ENCODE measurements at places on chromosomes 2 and 18.

- no peak for DNase-seq
Observed at GRCh38 chr18:3305933-3306332, 44.0 kb downstream of the MYL12B start.

DNA sequence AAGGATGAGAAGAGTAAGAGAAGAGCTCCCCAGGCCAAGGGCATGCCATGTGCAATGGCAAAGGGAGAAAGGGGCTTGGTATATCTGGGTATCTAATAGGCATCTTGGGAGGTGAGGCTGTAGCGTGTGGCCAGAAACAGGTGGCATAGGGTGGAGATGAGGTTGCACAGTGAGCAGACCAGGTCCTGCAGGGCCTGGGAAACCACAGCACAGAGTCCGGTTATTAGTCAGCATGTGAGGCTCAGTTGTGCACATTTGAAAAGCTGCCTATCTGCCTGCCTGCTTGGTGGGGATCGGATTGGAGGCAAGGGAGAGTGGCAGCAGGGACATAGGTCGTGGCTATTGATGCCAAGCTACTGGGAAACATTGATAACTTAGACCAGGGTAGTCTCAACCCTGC is 190.6 kb downstream of the TPGS2 start:
- DNase-seq, result no peak

- DNase-seq, result no peak
Observed at GRCh38 chr18:54859667-54860421, 31.6 kb downstream of the RAB27B start.

DNA sequence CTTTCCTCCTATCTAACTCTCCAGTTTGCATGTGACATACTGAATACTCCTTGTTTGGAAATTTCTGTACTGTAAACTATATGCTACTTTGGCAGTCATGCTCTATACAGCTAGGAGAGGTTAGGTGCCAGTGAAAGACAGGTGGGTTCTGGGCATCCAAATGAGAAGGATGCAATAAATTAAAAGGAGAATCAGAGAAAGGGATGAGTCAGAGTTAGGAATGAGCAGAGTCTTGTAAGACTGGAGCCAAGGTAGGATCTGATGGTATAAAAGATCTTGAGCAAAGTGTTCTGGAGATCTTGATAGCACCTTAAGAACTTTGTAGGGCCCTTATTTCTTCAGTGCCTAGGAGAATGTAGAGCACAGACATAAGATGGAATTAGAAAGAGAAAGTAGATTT is 58.7 kb upstream of the STAM2 start:
- no peak for DNase-seq

GRCh38 chr2:201432621-201433393 is 18.5 kb downstream of the TRAK2 start:
- DNase-seq, result no peak

GRCh38 chr2:144477957-144478311 is 42.0 kb downstream of the ZEB2 start:
- no peak for DNase-seq

GRCh38 chr2:208386541-208386940 is 20.1 kb upstream of the PTH2R start:
- DNase-seq, result no peak

GRCh38 chr2:239180526-239181073 is 220.2 kb downstream of the HDAC4 start:
- no peak for DNase-seq

- DNase-seq, result no peak
Observed at GRCh38 chr18:72986103-72986502, 118.3 kb upstream of the NETO1 start.

DNA sequence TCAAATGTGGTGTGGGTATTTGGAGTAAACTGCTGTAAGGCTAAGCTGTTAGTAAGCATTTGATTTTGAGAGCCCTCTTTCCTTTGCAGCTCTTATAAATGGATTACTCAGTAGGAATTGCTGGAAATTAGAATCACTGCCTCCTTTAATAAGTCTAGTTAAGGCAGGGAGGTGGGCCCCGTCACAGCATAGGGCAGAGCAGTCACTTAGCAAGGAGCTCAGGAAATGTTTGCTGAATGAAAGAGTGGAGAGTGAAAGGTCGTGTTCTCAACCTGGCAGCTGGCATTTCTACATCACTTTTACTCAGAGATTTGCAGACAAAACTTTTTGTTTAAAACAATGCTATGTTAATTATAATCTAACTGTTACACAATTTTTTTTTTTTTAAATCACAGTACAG is 25.5 kb downstream of the ITGA6 start:
- no peak for DNase-seq

DNA sequence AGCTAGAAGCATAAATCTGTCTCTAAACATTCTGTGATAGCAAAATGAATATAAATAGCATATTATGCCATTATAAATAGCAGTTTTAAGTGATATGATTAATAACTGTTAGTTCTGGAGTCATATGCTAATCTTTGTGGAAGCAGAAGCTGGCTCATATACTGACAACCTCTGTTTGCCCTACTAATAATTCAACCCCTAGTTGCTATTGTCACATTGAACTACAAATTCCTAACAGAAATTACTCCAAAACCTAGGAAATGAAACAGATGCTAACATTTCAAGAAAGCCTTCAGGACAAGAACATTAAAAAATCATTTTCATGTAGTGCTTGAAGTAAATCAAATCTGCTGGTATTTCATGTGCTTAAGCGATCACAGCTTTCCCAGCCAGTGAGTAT is 28.2 kb downstream of the CALCRL start:
- DNase-seq, result no peak

- no peak for DNase-seq
Observed at GRCh38 chr2:150627526-150627925, 140.1 kb upstream of the RND3 start.

GRCh38 chr18:49022311-49023161 is 71.8 kb upstream of the SMAD7 start:
- DNase-seq, result no peak

DNA sequence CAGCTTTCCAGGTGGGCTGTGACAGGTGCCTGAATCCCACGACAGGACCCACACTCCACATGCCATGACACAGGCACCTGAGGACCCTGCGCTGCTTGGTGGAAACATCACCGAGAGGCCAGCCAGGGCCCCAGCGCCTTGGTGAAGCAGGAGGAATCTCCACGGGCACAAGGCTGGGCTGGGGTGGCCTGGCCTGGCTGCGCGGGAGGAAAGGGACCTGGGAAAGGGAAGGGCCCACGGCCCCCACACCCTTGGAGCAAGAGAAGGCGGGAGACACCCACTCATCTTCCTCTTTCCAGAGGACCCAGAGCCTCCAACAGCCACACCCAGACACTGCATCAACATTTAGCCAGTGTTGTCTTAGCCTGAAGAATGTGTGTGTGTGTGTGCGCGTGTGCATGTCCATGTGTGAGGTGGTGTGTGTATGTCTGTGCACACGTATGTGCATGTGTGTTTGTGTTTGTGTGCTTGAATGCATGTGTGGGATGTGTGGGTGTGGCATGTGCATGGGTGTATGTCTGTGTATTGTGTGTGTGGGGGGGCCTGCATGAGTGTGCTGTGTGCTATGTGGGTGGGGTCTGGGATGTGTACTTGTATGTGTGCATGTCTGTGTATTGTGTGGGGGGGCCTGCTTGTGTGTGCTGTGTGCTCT is 6.3 kb upstream of the OTOS start:
- no peak for DNase-seq

- DNase-seq, result no peak
Observed at GRCh38 chr2:160282063-160282580, 82.0 kb upstream of the ITGB6 start.

DNA sequence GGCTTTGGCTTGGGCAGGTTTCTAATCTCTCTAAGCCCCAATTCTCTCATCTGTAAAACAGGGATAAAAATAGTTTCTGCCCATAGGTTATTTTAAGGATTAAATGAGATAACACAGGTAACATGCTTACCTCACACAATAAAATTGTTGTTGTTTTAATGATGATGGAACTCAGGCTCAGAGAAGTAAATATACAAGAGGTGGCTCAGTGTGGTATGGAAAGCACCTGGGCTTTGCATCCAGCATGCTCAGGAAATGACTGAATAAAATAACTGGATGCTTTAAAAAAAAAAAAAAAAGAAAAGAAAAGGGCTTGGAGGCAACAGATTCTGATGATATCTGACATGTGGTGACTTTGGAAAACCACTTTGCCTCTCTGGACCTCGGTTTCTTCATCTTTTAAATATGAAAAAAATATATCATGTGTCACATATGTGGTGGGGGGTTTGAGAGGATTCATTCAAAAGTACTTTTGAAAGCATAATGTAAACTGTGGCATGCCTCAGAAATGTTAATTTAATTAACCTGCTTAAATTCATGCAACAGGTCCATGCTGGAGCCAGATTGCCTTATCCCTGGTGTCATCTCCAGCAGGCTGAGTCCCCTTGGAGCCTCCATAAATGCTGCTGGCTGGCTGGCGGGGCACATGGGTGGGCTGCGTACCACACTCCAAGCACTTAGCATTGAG is 112.8 kb upstream of the CDC42EP3 start:
- DNase-seq, result no peak

DNA sequence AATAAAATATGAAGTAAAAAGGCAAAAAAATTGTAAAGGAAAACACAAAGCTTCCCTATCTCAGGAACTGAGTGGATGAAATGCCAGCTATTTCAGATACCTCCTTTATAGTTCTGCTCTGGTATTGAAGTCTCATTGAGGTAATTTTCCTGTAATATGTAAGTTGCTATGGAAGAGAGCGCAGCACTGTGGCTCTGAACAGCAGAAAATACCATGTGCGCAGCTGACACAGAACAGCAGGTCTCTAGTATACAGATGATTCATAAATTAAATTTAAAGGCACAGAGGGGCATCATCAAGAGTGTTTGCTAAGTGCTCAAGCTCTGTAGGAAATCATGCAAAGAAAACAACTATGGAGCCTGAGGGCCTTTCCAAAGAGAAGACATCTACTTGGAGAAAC is 315.3 kb upstream of the CDH7 start:
- DNase-seq, result no peak

DNA sequence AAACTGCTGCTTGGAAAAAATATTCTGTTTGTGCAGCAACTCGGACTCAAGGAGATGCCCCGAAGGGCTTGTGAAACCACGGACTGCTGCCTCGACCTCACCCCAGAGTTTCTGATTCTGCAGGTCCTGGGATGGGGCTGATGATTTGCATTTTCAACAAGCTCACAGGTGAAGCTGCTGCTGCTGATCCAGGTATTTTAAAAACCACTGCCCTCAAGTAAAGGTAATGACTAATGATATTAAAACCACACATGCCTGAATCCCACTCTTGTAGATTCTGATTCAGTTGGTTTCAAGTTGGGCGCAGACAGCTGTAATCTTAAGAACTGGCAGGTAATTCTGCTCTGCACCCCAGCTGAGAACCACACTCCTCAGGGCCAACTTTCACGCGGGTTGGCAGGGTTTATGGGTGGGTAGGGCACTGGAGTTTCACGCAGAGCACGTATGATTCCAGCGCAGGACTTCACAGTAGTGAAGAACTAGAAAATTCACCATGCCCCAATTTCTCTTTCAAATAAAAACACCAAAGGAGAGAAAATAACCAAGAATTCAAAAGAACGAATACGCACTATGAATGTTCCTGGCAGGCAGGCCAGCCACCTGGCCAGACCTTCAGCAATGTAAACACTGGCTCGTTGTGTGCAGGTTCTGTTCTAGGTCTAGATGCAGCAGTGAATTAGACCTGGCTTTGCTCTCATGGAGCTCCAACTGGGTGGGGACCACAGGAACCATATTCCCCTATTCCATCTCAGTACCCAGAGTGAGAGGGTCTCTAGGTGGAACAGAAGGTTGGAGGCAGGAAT is 74.6 kb upstream of the ZFP36L2 start:
- DNase-seq, result no peak

DNA sequence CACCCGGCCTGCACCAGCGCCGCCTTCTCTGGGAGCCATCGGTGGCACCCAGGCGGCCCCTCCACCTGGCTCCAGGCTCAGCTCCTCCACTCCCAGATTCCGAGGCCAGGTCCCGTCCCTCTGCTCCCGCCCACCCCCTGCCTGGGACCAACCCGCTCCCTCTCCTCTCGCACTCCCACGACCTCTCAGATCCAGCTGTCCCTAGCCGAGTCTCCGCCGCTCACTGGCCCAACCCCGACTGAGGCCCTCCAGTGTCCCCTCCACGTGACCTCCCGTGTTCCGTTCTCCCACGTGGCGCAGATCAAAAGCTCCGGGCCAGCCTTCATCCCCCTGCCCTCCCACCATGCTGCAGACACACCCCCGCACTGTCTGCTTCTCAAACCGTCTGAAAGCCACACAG is 14.4 kb upstream of the SALL3 start:
- no peak for DNase-seq

DNA sequence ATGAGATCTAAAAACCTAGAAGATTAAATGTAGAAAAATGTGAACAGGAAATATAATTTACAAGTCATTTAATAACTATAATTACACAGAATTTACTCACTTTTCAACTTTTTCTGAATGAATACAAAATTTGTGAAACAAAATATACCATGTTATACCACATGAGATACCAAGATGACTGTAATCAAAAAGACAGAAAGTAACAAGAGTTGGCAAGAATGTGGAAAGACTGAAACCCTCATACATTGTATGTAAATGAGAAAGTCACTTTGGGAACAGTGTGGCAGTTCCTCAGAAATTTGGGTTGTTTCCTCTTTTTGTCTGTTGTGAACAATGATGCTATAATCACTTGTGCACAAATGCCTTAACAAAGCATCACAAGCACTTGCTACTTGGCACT is 145.4 kb upstream of the ZNF804A start:
- DNase-seq, result no peak

DNA sequence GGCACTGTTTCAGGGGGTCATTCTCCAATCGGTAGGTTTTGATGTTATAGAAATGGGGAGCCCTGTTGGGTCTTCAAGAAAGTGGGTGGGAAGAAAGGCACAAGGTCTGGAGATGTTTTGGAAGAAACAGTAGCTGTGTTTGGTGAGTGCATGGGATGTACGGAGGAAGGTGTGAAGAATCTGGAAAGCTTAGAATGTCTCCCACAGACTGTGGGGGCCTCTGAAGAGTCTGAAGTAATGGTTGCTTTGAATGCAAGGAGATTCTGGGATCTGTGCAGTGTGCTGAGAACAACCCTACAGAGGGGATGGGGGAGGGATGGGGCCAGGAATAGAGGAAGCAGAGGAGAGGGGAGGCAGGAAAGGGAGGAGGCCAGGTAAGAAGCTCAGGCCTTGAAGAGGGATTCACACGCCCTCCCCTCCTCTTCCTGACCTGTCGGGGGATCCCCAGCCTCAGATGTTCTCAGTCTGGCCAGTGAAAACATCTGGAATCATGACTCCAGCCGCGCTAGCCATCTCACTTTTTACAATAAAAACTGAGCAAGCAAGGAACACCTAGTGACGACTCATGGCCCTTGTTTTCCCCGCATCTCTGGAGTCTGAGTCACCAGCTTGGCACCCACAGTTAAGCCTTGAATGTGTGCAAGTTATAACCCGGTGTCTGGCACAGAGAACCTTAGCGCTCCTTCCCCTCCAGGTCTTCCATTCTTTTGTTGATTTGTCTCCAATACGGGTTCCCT is 74.2 kb downstream of the SH3BP4 start:
- no peak for DNase-seq

Measured in ecto neural progenitor cell (in vitro differentiated cells).